Left ventricle myocardium inferior (tissue), 1 donor: ENCODE measurements at places on chromosomes 4 and X.

- no peaks in the 10 kb centered on the region for H3K36me3 ChIP-seq
- no peak for DNase-seq
- peak overlapping the region; percentile 80 for H3K27ac ChIP-seq
- peaks cover 48% of the 10 kb centered on the region for H3K4me1 ChIP-seq
- no peak overlapping the region for H3K4me3 ChIP-seq
Observed at GRCh38 chr4:113300471-113300928, 251.0 kb downstream of the ANK2 start.

GRCh38 chr4:3721627-3722026 is 44.6 kb upstream of the ADRA2C start:
- H3K4me3 ChIP-seq: no peak overlapping the region
- peaks cover 91% of the 10 kb centered on the region for H3K27me3 ChIP-seq
- no peak for DNase-seq
- no peak overlapping the region for H3K27ac ChIP-seq
- H3K4me1 ChIP-seq: no peaks in the 10 kb centered on the region
- H3K36me3 ChIP-seq: no peaks in the 10 kb centered on the region

DNA sequence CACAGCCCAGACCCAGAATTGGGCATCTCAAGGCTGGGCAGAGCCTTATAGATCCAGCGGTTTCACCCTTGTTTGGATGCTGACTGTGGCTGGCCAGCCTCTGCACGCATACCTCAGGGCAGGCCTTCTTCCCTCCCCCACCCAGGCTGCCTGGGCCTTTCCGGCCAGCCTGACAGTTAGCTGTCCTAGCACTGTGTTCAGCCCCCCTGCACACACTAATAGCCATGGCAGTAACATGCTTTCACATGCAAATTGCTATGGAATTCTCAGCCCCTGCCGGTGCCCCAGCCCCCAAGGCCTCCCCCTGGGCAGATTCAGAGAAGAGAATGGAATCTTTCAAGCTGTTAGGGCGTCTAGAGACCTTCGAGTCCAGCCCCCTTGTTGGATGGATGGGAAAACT is 17.7 kb downstream of the EFNB1 start:
- DNase-seq: no peak
- H3K27ac ChIP-seq: no peak overlapping the region
- H3K36me3 ChIP-seq: peaks cover 3% of the 10 kb centered on the region

DNA sequence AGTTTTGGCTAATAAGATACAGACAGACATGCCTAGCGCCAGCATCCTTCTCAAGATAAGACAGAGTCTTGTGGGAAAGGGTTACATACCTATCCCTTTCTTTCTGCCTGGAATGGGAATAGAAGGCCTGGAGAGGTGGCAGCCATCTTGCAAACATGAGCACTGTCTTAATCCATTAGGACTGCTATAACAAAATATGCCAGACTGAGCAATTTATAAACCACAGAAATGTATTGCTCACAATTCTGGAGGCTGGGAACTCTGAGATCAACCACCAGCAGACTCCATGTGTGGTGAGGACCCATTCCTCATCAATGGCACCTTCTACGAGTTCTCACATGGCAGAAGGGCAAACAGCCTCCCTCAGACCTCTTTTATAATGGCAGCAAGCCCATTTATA is 26.5 kb upstream of the NEIL3 start:
- no peak overlapping the region for H3K4me3 ChIP-seq
- no peak overlapping the region for H3K27ac ChIP-seq

DNA sequence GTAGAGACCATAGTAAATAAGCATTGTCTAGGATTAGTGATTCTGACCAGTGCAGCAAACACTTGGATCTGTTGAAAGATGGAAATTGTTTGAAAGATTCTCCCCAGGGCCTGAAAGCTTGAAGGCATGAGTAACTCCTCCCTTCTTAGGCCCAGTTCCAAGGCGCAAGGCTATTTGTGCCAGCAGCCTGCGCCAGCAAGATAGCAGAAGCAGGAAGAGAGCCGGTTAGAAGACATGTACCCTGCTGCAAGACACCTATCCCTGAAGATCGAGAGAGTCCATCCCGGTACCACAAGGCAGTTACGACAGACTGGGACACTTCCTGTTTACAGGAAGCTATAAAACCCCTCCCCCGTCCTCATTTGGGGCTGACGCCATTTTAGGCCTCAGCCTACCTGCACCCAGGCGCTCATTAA is 72.4 kb upstream of the JADE1 start:
- no peaks in the 10 kb centered on the region for H3K27me3 ChIP-seq
- H3K36me3 ChIP-seq: no peaks in the 10 kb centered on the region
- DNase-seq: peak; percentile 25
- peak overlapping the region; percentile 32 for H3K27ac ChIP-seq

DNA sequence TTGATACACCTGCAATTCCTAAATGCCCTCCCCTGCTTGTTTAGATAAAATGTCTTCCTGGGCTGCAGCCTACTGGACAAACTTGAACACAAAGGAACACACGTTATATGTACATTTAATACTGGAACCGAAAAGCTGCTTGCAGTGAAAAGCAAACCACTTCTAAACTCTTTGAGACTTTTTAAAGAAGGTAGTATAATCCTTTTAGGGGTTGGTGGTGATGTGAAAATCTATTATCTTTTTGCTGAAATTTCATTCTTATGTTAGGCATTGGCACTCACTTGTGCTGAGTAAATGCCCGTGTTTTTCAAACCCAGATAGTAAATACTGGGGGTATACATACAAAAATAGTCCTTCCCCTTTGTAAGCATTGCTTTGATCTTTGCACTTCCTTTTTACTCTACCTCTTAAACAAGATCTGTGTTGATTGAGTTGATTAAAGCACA is 2.2 kb downstream of the NFKB1 start:
- H3K27me3 ChIP-seq: no peaks in the 10 kb centered on the region
- DNase-seq: no peak
- no peaks in the 10 kb centered on the region for H3K36me3 ChIP-seq
- peaks cover 80% of the 10 kb centered on the region for H3K4me1 ChIP-seq

- H3K36me3 ChIP-seq: no peaks in the 10 kb centered on the region
- H3K27ac ChIP-seq: no peak overlapping the region
- DNase-seq: no peak
- no peaks in the 10 kb centered on the region for H3K4me1 ChIP-seq
Observed at GRCh38 chr4:145418739-145419138, 62.9 kb upstream of the SMAD1 start.

DNA sequence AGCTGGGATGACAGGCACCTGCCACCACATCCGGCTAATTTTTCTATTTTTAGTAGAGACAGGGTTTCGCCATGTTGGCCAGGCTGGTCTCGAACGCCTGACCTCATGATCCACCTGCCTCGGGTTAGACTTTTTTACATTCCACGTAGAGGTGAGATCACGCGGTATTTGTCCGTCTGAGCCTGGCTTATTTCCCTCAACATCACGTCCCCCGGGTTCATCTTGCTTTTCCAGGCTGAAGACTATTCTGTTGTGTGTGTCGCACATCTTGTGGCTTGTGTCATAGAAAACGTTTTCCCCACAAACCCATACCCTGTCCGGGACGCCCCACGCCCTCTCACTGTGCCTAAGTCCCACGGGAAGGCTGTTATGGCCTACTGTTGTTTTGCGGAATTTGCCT is 185.3 kb downstream of the CRLF2 start:
- no peaks in the 10 kb centered on the region for H3K36me3 ChIP-seq
- H3K4me3 ChIP-seq: no peak overlapping the region
- no peaks in the 10 kb centered on the region for H3K27me3 ChIP-seq
- H3K27ac ChIP-seq: no peak overlapping the region

DNA sequence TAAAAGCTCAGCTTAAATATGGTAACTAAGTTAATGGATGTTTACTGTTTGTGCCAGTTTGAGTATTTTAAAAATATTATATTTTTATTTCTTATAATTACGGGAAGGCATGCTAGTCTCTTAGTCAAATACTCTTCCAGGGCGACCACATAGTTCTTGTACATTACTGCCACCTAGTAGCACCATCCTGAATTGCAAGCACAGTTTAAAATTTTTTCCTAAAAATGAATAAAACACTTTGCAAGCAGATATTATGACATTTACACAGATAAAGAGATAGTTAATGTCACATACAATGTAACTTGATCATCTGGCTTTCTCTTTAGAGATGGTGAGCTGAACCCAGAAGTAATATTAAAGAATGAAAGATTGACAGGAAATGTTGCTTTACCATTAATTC is 11.5 kb downstream of the NDP start:
- H3K27ac ChIP-seq: no peak overlapping the region
- H3K4me1 ChIP-seq: no peaks in the 10 kb centered on the region
- no peak overlapping the region for H3K4me3 ChIP-seq
- DNase-seq: no peak
- H3K36me3 ChIP-seq: no peaks in the 10 kb centered on the region

DNA sequence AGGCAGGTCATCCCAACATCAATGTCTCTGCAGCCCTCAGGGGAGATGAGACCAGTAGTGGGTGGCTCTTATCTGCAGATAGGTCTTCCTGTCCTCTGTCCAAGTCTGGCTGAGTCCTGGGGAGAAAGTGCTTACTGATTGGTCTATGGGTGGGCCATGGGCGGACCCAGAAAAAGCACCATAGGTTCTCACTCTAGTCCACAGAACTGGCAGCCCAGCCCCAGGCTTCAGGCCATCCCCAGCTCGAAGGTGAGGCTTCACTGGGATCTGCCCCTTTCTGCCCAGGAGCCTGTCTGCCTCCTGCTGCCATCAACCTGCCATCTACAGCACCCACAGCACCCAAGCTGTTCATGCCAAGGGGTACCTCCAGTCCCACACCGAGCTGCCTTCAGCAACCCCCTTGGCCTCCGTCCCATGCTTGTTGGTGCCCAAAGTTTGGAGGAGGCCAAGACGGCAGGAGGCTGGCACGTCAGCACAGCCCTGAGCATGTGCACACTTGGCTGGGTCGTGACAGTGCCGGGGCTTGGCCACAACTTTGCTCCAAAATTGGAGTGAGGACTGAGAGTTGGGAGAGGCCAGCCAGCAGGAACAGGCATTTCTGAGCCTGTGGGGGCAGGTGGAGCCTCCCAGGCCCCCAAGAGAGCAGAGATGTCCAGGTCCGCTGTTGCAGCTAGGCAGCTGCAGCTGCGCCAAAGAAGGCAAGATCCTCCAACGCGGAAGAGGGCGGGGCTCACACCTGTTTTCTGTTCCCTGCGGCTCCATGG is 99.6 kb downstream of the IQCM start:
- H3K4me3 ChIP-seq: no peak overlapping the region
- no peak overlapping the region for H3K27ac ChIP-seq
- H3K4me1 ChIP-seq: peaks cover 13% of the 10 kb centered on the region
- DNase-seq: no peak

DNA sequence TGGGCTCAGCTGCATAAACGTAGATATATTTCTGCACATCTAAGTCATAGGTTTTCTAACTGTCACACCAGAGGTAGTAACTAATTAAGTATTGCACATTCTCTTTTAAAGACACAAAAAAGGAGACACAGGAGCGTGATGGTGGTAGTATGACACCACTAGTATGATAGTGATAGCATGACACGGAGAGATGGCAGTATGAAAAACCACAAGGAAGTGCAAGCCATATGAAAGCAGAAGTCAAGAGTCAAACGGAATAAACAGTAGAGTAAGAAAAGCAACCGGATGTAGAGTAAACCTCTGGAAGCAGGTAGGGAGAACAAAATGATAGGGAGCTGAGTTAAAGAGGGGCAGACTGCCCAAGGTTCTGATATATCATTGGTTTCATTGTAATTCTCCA is 382.2 kb upstream of the INTU start:
- H3K4me1 ChIP-seq: no peaks in the 10 kb centered on the region
- no peak overlapping the region for H3K27ac ChIP-seq
- H3K36me3 ChIP-seq: no peaks in the 10 kb centered on the region

DNA sequence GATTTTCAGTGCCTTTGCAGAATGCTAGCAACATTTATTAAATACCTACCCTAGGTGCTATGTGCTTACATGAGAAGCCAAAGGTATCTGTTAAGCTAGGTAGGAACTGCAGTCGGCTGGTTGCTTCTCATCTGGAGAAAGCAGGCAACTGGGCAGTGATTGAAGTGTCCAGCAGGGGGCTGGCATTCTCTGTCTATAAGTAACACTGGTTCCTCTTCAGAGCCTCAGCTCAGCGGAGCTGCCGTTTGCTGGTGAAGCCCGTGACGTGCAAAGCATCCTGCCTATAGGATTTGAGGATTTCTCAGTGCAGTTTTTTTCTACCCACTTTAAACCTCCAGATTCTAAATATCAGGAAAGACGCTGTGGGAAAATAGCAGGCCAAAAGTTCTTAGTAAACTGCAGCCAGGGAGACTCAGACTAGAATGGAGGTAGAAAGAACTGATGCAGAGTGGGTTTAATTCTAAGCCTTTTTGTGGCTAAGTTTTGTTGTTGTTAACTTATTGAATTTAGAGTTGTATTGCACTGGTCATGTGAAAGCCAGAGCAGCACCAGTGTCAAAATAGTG is at the start of gene GRPR:
TSS of gene GRPR (plus strand) at position 344 of the 565 bp plus-strand sequence. CDS start 389 bp downstream, outside the sequence.
- H3K27ac ChIP-seq: no peak within 1 kb of the TSS
- no peaks in the 10 kb centered on the region for H3K4me1 ChIP-seq
- no peaks in the 10 kb centered on the region for H3K36me3 ChIP-seq
- no peak within 1 kb of the TSS for H3K4me3 ChIP-seq

- no peak overlapping the region for H3K27ac ChIP-seq
- H3K27me3 ChIP-seq: no peaks in the 10 kb centered on the region
- peaks cover 64% of the 10 kb centered on the region for H3K36me3 ChIP-seq
- H3K4me3 ChIP-seq: no peak overlapping the region
Observed at GRCh38 chr4:3239998-3240920, 8.7 kb upstream of the MSANTD1 start.

DNA sequence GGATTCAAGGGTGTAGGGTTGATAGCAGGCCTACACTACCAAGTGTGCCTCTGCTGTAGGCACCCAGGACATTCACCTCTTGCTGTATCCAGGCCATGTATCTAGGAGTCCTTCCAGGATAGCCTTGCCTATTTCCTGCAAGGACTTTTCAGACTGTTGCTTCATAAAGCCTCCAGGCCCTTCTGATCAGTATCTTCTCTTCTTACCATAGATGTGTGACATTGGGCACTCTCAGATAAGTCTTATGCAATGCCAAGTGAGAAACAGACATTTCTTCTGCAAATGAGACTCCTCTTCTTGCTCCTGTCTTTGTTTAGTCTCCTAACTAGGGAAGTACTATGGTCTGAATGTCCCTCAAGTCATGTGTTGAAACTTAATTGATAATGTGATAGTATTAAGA is 386.8 kb downstream of the ANKRD50 start:
- no peaks in the 10 kb centered on the region for H3K4me1 ChIP-seq
- DNase-seq: no peak
- no peak overlapping the region for H3K4me3 ChIP-seq
- no peak overlapping the region for H3K27ac ChIP-seq

GRCh38 chr4:41992967-41993857 is 2.9 kb downstream of the SLC30A9 start:
- DNase-seq: no peak
- H3K4me1 ChIP-seq: peaks cover 63% of the 10 kb centered on the region
- no peaks in the 10 kb centered on the region for H3K27me3 ChIP-seq
- no peaks in the 10 kb centered on the region for H3K36me3 ChIP-seq
